ENCODE measurements at places on chromosomes 16 and 17.

GRCh38 chr17:39636927-39637736 is at the start of gene STARD3:
TSS of gene STARD3 (plus strand) at chr17:39637144. CDS start at chr17:39653532, 16,388 bp downstream.
- DNase-seq = peak; percentile 54

- no peak for DNase-seq
Observed at GRCh38 chr16:1573301-1573700, 38.6 kb downstream of the IFT140 start.

- no peak for DNase-seq
Observed at GRCh38 chr17:76500074-76500746, 1.0 kb downstream of the RHBDF2 start.

- no peak for DNase-seq
Observed at GRCh38 chr16:11033629-11034420, 89.5 kb downstream of the CLEC16A start.

Measured in omental fat pad (tissue), 4 donors.